ENCODE measurements at places on chromosomes 7 and 10. TPM values are rescaled to one million over a fixed set of nuclear protein-coding genes. Genes with fewer than 3 reads are reported as not detected.
A peak's percentile ranks its signal among the peaks of the same experiment; 100 is the strongest.

GRCh38 chr7:29847916-29848315 lies 41.6 kb downstream of the WIPF3 start:
- no peaks in the 10 kb centered on the region for H3K36me3 ChIP-seq
- no peaks in the 10 kb centered on the region for H3K4me1 ChIP-seq
- no peaks in the 10 kb centered on the region for H3K27me3 ChIP-seq
- H3K27ac ChIP-seq, result no peak overlapping the region
- H3K4me3 ChIP-seq, result no peak overlapping the region

DNA sequence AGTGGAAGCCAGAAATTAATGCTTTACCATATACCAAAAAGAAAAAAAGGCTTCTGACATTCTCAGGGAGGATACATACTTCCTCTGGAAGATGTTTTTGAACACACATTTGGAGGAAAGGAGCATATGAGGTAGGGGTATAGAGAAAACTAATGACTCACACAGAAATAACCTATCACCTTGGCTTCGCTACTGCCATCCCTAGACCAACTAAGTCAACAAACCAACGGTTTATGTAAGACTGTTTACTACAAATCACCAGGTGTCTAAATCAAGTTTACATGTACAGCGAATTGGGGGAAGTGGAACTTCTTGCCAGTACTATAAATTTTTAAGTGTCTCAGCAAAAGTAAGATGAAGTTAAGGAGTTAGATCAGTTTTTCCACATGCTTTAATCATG lies 96.9 kb downstream of the NT5C2 start:
- H3K4me3 ChIP-seq, result no peak overlapping the region
- H3K27me3 ChIP-seq, result no peaks in the 10 kb centered on the region
- H3K27ac ChIP-seq, result no peak overlapping the region
- no peak for DNase-seq

DNA sequence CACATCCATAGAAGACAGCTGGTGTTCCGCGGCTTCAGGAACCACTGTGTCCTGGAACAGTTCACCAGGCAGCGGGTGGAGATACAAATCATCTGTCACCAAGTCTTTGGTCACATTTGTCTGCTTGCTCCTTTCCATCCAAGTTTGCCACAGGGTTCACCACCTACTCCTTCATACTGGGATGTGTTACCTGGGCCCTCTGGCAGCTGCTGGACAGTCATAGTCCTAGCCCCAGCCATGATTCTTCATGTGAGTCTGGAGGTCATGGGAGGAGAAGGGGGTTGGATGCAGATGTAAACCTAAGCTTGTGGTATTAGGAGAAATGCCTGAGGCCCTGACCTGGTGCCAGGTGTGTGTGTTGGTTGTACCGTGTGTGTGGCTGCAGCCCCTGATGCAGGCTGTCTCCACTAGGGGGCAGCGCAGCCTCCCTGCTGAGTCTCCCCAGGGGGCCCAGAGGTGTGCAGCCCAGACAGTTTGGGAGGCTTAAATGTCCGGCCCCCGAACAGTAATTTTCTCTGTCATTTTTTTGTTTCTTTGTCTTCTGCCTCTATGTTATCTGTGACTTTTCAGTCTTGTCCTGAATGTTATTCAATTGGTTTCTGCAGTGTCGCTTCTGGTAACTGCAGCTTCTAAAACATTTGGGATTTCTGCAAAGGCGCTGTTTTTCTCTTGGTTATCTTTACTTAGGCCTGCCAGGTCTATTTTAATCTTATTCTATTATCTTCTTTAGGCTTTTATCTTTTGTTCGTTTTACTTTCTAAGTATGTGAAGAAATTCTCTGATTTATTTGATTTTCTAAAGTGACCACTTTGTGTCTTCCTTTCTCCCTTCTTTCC lies 14.8 kb downstream of the NPS start:
- no peaks in the 10 kb centered on the region for H3K4me1 ChIP-seq
- no peak for DNase-seq
- no peaks in the 10 kb centered on the region for H3K27me3 ChIP-seq
- no peak overlapping the region for H3K27ac ChIP-seq

Gene DDC
- total RNA-seq, result 240 TPM

Gene MSS51
- total RNA-seq, result 3.5 TPM

- no peak overlapping the region for H3K4me3 ChIP-seq
- H3K27ac ChIP-seq, result no peak overlapping the region
- DNase-seq, result no peak
- H3K36me3 ChIP-seq, result no peaks in the 10 kb centered on the region
Measured at GRCh38 chr7:49776994-49777393, 3.6 kb downstream of the VWC2 start.

Gene BHLHA15
- total RNA-seq, result 1.6 TPM

- H3K27ac ChIP-seq, result no peak overlapping the region
- peaks cover 9% of the 10 kb centered on the region for H3K27me3 ChIP-seq
- H3K4me3 ChIP-seq, result peak overlapping the region; percentile 41
- no peak for DNase-seq
- no peaks in the 10 kb centered on the region for H3K36me3 ChIP-seq
- no peaks in the 10 kb centered on the region for H3K4me1 ChIP-seq
Measured at GRCh38 chr7:128352153-128352537, 8.4 kb upstream of the RBM28 start.

Gene PCLO
- total RNA-seq, result 70.7 TPM

GRCh38 chr7:82665966-82666507 lies 222.5 kb upstream of the CACNA2D1 start:
- no peaks in the 10 kb centered on the region for H3K27me3 ChIP-seq
- H3K27ac ChIP-seq, result no peak overlapping the region
- no peaks in the 10 kb centered on the region for H3K4me1 ChIP-seq
- no peaks in the 10 kb centered on the region for H3K36me3 ChIP-seq
- no peak overlapping the region for H3K4me3 ChIP-seq
- no peak for DNase-seq
